ENCODE measurements at places on chromosomes 1 and 21.

- no peak for DNase-seq
These were observed 149.8 kb upstream of the PALMD start for GRCh38 chr1:99496067-99496466.

GRCh38 chr1:160429125-160429561 is 28.8 kb downstream of the VANGL2 start:
- DNase-seq: no peak

DNA sequence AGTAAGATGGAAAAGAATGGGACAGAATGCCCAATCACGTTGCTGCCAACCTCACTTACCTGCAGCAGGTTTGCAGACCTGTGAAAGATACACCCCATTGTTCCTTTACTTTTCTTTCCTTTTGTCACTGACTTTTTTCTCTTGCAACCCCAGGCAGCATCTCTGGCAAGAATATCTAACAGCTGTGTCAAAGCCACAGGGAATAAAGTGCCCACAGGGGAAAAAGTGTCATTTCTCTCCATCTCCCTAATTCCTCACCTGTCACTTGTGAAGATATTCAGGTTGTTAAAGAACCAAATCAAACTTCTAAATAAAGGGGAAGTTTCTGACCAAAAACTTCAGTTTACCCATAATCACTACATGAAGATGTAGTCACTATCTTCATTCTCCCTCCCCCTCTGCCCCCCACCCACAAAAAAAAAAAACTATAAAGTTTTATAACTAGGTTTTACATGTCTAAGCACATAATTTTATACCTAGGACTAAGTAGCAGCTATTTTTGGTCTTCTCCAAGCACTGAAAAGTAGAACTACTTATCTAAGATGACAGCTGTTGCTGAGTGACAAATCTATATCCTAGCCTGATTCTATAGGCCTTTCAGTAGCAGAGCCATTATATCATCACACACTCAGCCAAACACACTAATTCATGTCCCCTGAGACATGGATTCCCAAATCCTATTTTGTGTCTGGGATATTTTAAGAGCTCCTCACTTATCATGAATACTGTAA is 54.9 kb downstream of the TBX15 start:
- DNase-seq: no peak

DNA sequence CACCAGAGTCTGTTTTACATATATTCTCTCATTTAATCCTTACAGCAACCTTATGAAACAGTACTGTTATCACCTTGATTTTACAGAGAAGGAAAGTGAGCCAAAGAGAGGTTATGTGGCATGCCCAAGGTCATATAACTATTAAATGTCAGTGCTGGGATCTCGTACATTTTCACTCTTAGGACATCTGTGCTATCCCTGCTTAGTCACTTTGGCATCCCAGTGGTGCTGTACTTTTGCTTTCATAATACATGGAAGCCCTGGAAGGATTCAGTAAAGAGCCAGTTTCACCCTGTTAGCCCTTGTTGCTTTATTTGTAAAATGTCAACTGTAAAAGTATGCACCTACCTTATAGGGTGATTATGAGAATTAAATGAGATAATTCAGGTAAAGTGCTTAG is 104.4 kb downstream of the NFIA start:
- no peak for DNase-seq

DNA sequence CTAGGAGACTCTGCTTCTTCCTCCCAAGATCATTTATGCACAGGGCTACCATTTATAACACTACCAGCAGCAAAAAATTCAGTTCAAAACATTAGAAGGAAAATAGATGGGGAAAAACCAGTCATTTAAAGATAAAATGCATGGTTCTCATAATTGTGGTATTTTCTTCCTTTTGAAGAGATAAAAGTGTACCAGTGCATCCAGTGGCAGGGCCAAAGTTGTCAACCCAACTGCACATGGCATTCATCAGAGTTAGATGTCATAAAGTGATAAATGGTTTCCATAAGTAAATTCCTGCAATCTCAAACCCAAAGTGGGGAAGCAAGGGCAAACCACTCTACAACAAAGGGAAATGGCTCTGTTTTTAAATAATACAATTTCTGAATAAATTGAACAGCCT is 119.1 kb upstream of the DMRTA2 start:
- no peak for DNase-seq

DNA sequence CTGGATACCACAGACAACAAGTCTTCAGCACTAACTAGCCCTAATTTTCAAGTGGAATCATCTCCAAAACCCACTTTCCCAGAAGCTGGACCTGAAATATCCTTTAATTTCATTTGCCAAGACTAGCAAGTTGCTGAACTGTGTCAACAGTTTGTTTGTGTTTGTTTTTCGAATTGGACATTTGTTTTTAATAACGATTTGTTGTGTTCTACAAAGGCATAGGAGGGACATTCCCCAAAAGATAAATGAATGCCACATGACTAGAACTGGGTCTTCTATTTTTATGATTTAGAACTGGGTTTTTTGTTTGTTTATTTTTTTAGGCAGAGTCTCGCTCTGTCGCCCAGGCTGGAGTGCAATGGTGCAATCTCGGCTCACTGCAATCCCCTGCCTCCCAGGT is 17.9 kb downstream of the LUZP1 start:
- no peak for DNase-seq

- DNase-seq: no peak
These were observed 43.6 kb downstream of the CACHD1 start for GRCh38 chr1:64513545-64513944.

DNA sequence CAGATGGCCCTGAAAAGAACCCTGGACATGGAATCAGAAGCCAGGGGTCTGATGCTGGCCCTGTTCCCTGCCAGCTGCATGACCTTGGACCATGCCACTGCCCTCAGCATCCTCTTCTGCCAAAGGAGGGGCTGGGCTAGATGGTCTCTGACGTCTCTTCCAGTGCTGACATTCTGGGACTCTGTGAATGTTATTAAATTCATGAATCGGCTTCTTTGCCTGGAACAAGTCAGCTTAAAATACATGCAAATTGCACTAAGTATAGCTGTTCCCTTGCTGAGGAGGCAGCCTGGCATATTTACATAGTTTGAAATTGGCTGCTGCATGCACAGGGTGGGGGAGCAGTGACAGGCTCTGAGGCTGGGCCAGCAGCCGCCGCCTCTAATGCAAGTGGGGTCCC is 23.8 kb downstream of the KCNA2 start:
- DNase-seq: no peak

DNA sequence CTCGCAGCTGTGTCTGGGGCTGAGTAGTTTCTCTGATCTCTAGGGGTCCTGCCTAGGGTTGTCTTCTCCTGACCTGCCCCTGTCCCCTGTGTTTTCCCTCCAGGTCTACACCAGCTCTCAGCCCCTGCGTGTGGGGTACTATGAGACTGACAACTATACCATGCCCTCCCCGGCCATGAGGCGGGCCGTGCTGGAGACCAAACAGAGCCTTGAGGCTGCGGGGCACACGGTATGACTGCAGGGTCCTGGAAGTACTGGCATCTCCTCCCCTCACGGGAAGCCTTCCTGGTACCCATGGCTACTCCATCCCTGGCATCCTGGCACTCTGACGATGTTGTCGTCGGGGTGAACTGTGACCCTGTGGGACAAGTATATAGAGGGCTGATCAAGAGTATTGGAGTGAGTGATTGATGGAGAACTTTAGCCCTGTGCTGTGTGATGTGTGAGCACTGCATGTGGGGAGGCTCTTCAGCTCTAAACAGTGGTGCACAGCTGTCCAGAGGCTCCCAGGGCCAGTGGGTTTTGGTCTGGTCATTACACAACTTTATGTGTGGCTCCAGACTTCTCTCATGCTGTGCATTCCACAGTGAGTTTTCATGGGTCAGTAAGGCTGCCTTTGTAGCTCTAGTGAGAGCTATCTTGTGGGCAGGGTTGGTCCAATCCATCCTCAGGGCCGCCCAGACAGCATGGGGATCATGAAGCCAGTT is 14.4 kb downstream of the FAAH start:
- DNase-seq: no peak

DNA sequence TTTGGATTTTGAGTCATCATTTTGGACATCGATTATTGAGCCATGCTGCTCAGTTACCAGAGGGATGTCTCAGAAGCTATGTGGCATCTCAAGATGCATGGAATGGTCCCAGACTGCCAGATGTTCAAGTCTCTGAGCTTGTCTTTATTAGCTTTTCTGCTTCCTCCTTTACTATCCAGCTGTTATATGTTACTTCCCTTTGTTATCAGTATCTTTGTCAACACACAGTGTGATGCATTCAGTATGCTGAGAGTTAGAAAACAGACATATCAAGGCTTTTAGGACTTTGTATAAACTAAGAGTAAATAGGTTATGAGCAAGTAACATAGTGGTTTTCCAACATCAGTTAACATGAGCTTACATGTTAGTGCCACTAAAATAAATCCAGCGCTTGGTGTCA is 474.5 kb downstream of the DSCAM start:
- DNase-seq: no peak

GRCh38 chr1:17067069-17067426 is 13.2 kb upstream of the SDHB start:
- DNase-seq: no peak

GRCh38 chr1:70674941-70675685 is 264.0 kb downstream of the CTH start:
- DNase-seq: no peak

DNA sequence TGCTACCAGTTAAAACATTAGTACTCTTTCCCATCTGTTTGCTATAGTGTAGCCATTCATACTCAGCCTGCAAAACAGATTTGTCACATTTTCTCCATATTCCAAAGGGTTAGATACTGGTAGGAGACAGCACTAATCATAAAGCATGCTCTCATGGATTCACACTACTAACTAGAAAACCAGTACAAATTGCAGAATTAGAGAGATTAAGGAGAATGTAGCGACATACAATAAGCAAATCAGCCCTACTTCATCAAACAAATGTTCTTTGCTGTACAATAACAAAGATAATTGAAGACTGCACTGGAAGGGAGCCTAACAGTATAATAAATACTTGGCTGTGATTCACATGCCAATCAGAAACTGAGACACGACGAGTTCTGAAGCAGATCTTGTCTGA is 368.0 kb upstream of the PRMT6 start:
- no peak for DNase-seq

GRCh38 chr1:168473126-168473525 is 70.7 kb downstream of the XCL2 start:
- no peak for DNase-seq

DNA sequence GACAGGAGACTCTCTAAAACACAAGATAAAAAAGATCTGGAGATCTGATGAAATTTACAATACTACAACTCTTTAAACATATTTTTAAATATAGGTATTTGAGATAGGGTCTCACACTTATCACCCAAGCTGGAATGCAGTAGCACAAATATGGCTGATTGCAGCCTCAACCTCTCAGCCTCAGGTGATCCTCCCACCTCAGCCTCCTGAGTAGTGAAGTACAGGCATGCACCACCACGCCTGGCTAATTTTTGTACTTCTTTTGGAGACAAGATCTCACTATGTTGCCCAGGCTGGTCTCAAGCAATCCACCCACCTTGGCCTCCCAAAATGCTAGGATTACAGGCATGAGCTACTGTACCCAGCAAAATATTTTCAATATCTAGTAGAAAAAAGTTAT is 170.0 kb upstream of the NR5A2 start:
- no peak for DNase-seq

DNA sequence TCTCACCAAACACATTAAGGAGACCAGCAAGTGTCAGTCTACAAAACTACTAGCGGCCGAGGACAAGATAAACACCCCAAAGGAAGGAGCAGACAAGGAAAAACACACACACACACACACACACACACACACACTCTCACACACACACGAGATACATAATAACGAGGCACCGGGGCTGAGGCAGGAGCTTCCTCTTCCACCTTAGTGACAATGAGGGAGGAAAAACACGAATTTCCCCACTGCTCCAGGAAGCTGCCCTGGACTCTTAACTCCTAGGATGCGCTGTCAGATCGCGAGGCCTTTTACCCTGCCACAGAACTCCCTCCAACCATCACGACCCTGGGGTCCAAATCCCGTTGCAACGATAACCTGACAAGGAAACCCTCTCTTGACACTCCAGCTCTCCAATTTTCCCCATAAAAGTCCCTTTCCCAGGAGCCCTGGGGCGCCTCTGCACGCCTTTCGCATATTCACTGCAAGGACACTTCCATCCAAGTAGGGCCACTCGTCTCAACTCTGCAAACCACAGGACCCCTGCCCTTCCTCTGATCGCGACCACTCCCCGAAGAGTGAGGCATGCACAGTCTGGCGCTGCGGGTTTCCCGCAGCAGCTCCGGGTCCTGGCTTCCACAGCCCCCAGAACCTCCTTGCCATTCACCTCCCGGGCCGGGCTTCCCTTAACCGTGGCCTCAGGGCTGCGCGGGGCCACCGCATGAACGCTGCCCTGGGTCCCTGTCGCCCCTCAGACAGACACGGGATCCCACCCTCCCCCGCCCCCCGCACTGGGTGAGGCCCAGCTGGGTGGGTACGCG is 581 bp downstream of the ETV3 start:
- no peak for DNase-seq

DNA sequence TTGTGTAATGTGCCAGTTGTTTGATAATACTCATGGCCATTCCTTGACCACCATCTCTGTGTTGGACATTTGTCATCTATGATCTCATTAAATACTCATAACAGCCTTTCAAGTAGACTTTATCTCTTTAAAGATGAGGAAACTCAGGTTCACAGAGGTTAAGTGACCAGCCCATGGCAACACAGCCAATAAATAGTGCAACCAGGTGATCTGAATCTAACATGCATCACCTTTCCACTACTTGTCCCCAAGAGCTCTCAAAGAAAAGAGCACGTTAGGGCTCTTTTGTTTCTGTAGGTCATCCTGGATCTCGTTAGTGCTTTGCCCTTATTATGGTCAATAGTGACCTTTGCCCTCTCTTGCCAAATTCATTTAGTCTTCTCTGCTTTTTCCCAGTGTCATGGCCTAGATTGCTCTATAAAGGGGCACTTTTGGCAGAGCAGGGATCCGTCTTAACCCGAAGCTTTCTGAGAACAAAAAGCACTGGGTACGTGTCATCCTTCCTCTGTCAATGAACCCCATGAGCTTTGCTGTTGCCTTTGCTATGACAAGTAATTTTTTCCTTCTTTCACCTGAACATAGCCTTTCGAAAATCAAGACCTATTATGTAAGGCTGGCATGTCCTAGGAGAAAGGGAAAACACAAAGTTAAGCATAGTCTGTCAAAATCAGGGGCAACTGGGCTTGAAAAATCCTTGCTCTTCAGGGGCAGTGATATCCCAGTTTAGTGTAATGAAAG is 88.0 kb upstream of the PLXNA2 start:
- no peak for DNase-seq

DNA sequence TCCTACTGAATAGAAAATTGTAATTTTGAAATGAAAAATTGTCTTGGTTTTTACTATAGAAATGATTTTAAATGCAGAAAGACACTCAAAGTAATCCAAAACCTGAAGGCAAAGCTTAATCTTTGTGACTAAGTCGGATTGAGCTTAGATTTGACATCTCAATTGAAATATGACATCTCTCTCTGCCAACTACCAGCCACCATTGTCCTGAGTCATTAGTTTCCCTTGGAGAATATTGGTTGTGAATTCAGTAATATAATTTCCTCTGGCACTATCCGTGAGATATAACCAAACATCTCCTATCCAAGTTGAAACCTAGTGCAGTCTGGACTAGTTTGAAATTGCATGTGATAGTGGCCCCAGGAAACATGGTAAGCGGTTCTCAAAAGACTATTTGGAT is 37.1 kb downstream of the PLA2G4A start:
- DNase-seq: no peak

Measured in stimulated activated CD8-positive, alpha-beta memory T cell treated with anti-CD3 and anti-CD28 coated beads, Interleukin-15, amount 100 ng/mL, for 4 hours (primary cell).